ENCODE measurements at places on chromosomes 6 and 20.

DNA sequence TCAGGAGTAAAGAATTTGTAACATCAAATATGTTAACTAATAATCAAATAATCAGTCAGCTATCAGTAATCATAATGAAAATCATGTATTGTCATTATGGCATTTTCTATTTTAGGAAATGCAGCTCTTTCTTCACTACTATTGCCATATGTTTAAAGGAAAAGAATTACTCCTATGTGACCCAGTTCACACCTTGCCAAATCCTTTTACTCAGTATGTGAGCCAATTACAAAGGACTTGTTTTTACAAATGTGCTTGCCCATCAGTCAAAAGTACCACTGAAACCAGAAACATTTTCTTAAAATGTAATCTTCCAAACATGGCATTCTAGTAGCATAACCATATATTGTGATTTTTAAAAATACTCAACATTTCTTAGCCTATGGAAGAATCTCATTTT, 63.6 kb downstream of the NCOA7 start:
- no peak for DNase-seq

DNA sequence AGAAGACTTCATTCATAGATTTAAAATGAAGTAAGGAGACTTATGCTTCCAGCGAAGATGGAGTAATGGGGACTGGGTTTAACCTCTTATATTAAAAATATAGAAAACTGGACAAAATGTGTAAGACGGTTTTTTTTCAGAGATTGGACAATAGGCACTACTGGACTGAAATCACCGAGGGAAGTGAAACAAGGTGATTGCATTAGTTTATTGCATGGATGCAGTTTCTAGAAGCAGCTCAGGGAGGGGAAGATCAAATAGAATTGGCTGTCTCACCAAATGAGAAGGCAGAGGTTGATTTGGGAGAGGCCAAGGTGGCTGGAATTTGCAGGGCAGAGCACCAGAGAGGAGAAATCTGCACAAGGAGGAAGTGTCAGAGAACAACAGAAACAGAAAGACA, 162.6 kb downstream of the DNAH8 start:
- DNase-seq: no peak

DNA sequence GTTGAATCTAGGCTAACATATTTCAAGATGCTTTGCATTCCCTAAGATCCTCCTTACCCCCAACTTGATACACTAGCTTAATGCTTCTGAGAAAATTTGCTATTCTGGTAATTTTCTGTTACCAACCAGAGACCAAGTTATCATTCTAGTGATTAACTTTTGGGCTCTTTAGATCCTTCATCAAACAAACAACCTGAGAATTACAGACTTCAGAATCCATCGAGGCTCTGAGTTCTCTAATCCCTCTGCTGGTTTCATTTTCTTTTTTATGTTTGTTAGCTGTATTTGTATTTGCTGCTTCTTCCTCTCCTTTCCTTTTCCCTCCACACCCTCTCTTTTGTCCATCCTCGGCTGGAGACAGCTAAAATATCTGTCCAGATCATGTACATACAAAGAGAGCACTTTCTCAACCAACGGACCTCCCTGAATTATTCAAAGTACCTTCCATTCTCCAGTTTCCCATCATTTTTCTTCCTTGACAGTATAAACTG, 98.7 kb upstream of the RIPOR2 start:
- DNase-seq: no peak

DNA sequence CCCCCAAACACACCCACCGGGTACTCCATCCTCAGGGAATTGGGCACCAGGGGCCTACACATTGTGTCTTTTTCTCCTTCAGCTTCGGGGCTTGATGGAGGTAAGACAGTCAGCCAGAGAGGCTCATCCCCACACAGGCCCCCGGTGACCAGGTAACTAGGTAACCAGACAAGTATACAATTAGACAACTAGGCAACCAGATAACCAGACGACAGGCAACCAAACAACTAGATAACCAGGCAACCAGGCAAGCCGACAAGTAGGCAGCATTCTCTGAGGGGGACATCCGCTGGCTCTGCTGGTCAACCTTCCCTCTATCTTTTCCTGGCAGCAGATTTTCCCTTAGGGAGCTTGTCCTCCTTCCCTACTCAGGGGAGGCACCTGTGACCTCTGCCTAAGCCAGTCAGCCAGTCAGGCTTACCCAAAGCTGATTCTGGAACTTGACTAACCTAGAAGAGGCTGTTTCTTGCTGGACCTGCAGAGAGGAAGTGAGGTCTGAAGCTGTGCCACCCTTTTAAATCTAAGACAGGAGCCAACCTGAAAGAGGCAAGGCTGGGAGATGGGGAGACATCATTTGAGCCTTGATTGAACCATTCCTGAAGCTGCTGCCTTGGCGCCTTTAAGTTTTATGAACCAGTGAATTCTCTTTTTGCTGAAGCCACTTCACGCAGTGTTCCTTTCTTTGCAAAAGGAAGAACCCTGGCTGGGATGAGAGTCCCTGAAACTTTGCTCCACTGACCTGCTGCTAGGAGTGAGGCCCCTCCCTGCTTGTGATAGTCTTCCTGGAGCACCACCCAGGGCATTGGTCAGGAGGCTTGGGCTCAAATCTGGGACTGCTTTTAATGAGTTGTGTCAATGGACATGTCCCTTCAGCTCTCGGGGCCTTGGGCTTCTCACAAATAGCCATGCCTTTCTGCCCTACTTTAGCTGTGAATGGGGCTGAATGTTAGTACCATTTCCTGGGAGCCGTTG, 96.4 kb upstream of the RNF24 start:
- no peak for DNase-seq

- DNase-seq: no peak
Observed at GRCh38 chr6:41442352-41442672, 103.9 kb upstream of the FOXP4 start.

- no peak for DNase-seq
Observed at GRCh38 chr6:71404145-71404966, 115.7 kb downstream of the OGFRL1 start.

- no peak for DNase-seq
Observed at GRCh38 chr20:34055290-34055689, 56.8 kb downstream of the EIF2S2 start.

- peak; percentile 60 for DNase-seq
Observed at GRCh38 chr6:34132486-34133185, 13.3 kb downstream of the GRM4 start.

GRCh38 chr20:18004384-18005031, 35.7 kb downstream of the MGME1 start:
- no peak for DNase-seq

GRCh38 chr6:52696418-52696817, 25.5 kb downstream of the TMEM14A start:
- no peak for DNase-seq

- DNase-seq: no peak
Observed at GRCh38 chr6:30821862-30822784, 62.2 kb upstream of the DDR1 start.

DNA sequence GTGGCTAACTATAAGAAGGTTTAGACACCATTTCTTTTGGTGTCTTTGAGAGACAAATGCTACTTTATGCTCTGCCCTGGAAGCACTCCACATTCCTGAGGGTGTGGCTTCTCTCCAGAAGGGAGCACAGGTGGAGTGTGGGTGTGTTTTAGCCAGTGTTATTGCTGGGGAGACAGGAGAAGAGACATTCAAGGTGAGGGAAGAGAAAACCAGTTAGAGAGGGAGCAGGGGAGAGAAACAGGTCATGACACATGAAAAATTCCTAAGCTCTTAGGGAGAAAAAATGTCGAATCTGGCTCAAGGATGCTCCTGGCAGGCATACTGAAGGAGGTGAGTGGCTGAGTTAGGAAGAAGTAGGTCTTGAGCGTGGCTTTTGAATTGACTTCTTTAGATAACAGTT, 292.8 kb downstream of the CLIC5 start:
- no peak for DNase-seq

- DNase-seq: no peak
Observed at GRCh38 chr20:17634661-17635331, 47.2 kb downstream of the RRBP1 start.

- DNase-seq: no peak
Observed at GRCh38 chr6:16129623-16130401, 926 bp downstream of the MYLIP start.

DNA sequence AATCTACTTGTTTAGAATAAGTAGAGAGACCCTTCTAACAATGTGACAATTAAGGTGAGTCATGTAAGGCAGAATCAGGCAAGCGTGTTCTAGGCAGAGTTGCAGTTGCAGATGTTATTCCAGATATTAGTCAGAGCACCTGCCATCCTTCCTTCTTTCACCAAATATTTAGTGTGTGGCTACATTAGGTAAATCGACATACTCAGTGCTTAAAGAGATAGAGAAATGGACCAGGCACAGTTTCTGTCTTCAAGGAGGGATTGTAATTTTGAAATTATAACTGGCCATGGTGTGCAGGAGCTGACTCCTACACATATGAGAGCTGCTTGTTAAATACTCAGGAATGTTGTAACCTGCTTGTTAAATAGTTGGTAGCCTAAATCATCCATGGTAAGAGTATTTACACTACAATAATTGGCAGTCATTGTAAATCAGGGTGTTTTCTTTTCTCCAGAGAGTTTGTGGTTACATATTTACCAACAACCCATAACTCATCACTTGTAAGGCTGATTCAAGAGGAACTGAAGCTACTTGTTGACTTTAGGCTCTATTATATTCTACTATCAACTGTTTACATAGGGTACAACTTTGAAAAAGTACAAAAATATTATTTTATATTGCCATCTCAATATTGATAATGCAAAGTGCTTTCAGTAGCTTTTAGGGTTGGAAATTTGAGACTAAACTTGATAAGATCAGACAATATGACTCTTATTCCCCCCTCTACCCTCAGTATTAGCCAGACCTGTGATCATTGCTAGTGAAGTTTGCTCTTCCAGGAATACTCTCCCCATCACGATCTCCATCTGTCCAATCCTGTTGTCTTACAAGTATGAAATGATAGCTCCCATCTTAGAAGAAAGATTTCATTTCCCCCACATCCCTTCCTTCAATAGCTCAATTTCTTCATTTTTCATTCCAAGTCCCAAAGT, 607.1 kb downstream of the COL12A1 start:
- DNase-seq: no peak

- no peak for DNase-seq
Observed at GRCh38 chr6:146422789-146423375, 120.8 kb upstream of the RAB32 start.

GRCh38 chr6:75291331-75291730, 6.7 kb upstream of the TMEM30A start:
- no peak for DNase-seq

GRCh38 chr6:129849456-129849855, 11.7 kb downstream of the TMEM244 start:
- DNase-seq: no peak

GRCh38 chr20:9911519-9911918, 72.6 kb upstream of the PAK5 start:
- DNase-seq: no peak

GRCh38 chr20:58839991-58840747, 10.5 kb downstream of the GNAS-AS1 start:
- DNase-seq: no peak

GRCh38 chr20:34452281-34452982, 63.8 kb upstream of the DYNLRB1 start:
- no peak for DNase-seq

GRCh38 chr6:167907837-167908681, 81.3 kb downstream of the AFDN start:
- DNase-seq: no peak

DNA sequence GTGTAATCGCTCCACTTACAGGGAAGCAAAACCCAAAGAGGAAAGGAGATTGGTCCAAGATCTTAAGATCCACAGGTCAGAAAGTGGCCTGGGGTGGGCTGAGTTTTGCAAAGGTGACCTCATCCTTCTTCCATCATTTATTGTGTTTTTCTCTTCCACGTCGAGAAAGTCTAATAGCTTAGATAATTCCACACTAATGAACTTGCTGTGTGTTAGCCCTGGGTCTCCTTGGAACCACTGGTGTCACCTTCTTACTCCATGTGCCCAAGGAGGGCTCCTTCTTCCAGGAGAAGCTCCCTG, 1.7 kb downstream of the SLC13A3 start:
- no peak for DNase-seq

GRCh38 chr6:13431861-13432465, 55.4 kb downstream of the GFOD1 start:
- no peak for DNase-seq

DNA sequence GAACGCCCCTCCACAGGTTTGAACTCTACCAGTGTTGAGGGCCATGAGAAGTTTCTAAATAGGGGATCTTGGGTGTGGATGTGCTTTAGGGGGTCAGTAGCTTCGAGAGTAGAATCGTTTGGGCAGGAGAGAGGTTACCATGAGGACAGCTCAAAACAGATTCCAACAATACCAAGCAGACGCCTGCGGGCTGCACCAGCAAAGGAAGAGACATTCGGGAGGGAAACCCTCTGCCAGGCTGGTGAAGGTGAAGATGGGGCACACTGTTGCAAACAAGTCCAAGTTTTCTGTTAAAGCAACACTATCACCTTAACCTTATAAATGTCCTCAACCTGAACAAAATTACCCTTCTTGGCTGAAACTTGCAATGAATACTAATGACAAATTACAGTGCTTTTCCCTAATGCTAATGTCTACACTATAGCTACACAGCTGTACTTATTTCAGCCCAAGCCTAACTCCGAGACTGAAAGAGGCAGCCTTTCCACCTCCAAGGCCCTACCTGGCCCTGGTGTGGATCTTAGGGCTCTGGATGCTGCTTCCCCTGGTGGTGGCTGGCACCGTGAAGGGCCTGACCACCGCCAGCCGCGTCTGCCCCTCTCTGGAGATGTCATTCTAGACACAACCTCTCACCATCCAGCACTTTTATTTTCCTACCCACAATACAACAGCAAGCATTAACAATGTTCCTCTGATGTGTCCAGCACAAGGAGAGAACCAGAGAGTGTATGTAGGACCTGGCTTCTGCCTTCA, 80.1 kb downstream of the DLL1 start:
- peak; percentile 6 for DNase-seq

- DNase-seq: no peak
Observed at GRCh38 chr6:108102965-108103364, 28.4 kb upstream of the OSTM1 start.

DNA sequence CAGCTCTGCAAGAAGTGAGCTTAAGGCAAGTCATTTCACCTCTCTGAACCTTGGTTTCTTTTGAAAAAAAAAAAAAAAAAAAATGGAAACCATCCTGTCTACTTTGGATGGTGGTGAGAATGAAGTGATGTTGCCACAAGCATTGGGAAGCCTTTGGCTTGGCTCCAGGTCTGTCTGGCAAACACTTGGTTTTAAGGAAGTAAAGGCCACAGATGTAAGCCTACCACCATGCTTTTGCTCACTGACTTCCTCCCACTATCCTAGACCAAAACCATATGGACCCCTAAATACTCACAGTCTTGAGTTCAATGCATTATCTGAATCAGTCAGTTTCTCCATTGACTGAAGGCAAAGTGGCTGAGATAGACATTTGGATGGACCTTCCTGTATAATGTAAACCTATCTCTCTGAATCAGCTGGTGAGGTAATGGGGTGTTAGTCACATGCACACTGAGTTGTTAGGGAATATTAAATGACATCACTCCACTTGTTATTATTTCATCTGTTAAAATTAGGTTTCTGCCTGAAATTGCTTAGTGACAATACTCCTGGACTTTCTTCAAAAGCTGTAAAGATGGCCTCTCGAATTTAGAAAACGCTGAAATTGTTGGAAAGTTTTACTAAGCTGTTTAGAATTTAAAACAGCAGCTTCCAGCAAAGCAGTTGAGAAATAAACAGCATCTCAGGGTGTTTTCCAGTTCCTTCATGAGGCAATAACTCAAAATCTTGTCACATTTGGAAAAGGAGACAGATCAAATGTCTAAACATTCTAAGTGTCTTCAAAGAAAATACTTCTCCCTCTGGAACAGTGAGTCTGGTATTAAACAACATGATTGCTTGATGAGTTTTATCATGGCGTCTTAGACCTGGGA, 833.5 kb downstream of the DHX35 start:
- DNase-seq: no peak

- no peak for DNase-seq
Observed at GRCh38 chr6:41584668-41585205, 38.6 kb downstream of the FOXP4 start.

GRCh38 chr6:79544939-79545450, 7.8 kb upstream of the LCA5 start:
- DNase-seq: peak; percentile 44

All from 8988T (cell line).